ENCODE measurements at places on chromosomes 16 and 17.

DNA sequence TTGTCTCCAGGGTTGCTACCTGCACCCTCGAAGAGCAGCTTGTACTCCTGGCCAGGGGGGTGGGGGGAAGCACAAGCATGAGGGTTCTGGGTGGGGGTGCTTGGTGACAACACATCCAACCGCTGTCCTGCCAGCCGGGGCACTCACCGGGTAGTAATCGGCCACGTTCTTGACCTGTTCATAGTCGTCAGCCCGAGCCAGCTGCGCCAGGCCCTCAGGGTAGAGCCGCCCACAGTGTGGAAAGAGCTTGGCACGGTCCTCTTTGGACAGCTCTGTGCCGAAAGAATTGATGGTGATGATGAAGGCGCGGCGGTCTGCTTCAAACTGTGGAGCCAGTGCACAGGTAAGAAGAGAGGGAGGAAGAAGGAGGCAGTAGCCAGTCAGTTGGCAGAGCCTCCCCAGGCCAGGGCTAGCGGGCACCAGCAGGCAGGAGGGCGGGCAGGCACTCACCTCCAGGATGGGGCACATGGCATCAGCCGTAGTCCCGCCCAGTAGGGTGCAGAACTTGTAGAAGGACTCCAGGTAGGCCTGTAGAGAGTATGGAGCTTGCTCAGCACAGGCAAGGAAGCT is 8.0 kb downstream of the HSD11B2 start:
- DNase-seq = no peak

DNA sequence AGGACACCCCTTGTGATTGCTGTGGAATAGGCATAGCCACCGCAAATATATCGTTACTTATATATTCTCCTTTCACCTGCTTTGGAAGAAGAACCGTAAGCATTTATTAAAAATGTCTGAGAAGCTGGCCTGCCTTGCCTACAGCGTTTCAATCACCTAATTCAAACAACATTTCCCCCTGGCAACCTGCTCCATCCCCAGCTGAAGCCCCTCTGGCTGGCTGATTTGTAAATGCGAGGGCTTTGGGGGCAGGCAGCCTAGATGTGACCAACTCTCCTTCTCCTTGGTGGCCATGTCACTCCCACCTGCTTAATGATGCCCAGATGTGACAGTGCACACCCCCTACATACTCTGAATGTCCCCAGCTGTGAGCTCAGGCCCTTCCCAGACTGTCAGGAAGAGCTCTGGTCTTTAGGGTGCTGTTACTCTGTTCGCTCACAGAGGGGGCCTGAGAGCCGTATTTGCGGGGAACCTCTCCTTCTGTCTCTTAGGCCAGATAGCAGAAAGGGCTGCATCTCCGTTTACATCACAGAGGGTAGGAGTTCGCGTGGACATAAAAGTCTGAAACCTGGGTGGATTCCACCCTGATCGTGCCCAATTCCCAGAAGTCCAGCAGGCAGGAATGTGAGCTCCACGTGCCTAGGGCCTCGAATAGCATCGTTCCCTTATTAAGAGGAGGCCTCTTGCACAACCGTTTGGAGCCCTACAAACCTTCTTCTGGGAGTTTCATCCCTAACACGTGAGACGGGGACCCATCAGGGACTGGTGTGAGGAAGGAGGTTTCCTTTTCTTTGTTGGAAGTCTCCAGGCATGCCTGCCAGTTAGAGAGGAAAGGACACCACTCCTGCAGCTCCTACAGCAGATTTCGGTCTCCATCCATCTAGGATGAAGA is 2.4 kb upstream of the SDK2 start:
- no peak for DNase-seq

DNA sequence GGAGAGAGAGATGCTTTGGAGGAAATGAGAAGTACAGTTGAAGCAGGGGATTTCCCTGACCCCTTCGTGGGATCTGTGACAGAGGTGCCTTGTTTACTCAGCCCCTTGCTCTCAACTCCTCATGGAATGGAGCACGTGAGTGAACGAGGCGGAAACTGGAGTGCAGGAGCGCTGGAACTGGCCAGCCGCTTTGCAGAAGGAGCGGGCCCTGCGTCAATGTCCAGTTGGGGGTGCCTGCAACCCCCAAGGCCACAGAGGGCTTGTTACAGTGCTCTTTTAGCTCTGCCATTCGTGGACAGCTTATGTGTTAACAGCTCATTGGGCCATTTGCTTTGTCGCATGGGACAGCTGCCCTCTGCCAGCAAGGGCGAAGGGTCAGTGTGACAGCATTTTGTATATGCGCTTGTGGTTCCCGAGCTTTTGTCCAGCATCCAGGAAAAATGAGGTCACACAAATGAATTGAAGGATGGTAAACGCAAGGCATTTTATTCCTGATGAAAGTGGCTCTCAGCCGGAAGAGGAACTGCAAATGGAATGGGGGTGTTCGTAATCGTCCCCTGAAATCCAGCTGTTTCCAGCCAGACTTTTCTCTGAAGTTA is 1395.1 kb downstream of the CDH8 start:
- no peak for DNase-seq

DNA sequence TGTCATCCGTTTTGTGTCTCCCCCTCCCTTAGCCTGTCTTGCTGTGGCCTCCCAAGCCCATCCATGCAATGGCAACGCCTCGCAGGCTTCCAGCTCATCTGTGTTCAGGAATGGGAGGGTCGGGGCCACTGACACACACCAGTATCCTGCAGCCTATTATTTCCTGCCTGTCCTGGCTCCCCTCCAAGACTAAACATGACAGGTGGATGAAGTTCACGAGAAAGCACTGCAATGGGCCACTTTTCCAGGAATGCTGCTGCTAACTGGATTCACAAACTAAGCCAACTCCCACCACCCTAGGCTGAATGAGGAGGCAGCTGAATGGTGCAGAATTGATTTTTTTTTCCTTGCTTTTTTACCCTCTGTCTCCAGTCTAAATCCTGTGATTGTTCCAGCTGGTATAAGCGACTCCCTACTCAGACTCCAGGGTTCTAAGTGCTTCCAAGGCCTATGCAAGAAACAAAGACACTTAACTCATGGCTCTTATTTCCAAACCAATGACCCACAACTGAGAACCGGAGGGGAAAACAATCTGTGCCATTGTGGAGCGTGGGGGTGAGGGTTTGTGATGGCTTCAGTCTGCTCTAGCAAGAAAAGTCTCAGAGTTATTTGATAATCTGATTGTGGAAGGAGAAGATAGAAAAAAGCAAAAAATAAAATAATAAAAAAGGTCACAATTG is 23.3 kb downstream of the TMEM100 start:
- no peak for DNase-seq

- DNase-seq = no peak
These were observed 10.6 kb downstream of the DRC7 start for GRCh38 chr16:57704905-57705852.

- no peak for DNase-seq
These were observed 2.7 kb upstream of the PRM1 start for GRCh38 chr16:11283820-11284248.

GRCh38 chr16:80836846-80837245 is 32.4 kb upstream of the CDYL2 start:
- DNase-seq = no peak

DNA sequence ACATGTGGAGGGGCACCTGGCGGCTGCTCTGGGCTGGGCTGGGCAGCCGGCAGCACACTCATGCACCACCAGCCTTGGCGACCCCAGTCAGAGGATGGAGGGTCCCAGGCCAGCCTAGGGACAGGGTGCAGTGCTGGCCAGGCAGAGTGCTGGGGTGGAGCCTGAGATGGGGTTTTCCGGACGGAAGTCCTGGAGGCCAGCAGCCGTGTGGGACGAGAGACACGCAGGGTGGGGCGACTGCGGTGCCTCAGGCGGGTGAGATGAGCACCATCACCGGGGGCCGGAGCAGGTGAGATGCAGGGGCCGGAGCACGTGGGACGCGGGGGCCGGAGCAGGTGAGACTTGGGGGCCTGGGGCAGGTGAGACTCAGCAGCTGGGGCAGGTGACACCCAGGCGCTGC is 55.2 kb downstream of the LMF1 start:
- no peak for DNase-seq

DNA sequence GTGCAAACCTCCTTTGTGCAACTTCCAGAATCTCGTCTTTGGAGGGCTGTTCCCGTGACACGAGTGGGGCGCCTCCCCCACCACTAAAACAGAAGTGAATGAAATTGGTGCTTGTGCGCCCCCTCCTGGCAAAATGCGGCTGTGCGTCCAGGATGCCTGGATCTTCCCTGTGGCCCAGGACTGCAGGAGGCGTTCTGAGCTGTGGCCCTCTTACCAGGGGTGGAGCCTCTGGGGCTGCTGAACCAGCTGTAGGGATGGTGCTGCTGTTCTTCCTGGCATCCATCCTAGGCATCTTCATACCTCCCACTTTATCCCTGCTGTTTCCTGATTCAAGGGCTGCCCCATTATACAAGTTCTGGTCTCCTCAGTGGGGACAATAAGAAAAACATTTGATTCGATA is 18.5 kb upstream of the NAGLU start:
- DNase-seq = peak; percentile 95

DNA sequence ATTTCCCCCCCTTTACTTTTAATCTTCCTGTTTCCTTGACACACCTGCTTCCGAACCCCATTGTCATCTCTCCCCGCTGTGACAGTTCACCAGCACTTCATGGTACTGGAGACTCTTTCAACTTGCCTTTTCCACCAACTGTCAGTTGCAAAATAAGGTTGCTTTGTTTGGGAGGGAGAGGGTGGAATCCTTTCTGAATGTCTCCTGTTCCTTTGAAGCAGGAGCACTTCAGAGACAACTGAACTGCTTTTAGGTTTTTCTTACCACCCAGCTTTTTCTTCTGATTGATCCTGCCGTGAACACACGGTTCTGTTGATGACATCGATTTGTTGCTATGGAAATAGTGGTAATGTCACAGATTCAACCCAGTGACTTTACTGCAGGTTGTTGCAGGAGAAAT is 42.0 kb downstream of the RPA1 start:
- DNase-seq = no peak

GRCh38 chr17:48163809-48164208 is 56.2 kb downstream of the SNX11 start:
- DNase-seq = no peak

- no peak for DNase-seq
These were observed 25.5 kb downstream of the ADAMTS18 start for GRCh38 chr16:77409311-77409710.

DNA sequence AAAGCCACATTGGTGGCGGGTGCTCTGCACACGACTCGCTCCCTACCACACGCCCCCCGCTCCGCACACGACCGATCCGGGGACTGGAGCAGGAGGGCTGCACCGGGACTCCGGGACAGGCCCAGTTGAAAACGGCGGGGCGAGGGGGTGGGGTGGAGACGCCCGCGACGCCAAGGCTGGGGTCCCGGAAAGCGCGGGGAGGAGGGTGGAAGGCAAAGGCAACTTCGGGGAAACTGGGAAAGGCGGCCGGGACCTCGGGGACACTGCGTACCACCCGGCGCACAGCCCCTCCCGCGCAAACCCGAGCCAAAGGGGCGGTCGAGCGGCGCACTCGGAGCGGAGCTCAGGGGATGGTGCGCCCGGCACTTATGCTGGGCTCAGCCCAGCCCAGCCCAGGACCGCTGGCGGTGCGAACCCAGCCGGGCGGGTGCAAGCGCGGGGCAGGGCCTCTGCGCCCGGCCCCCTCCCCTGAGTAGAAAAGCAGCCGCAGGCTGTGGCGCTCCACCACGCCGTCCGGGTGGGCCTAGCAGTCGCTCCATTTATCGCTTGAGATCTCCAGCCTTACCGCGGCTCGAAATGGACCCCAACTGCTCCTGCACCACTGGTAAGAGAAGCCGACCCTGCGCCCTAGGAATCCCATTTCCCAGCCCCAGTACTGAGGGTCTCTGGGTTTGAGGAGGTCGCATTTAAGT is at the start of gene MT1M:
Gene MT1M, plus strand, starts transcription at position 504 of the 692 bp plus-strand sequence. Its CDS starts 73 bp downstream, at position 577.
- DNase-seq = no peak

- DNase-seq = no peak
These were observed 18.1 kb downstream of the KATNB1 start for GRCh38 chr16:57753448-57754353.

DNA sequence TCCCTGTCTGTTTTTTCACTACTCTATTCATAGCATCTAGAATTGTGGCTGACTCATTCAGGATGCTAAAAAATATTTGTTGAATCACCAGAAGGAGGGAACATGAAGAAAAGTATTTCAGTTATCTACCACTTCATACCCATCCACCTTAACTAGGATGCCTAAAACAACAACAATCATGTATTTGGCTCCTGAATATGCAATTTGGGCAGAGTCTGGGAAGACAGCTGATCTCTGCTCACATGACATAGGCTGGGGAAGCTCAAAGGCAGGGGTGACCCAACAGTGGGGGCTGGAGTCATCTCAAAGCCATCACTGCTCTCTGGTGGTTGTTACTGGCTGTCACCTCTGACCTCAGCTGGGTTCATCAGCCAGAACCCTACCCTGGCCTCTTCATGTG is 80.1 kb upstream of the RPL38 start:
- DNase-seq = no peak

GRCh38 chr17:78993981-78994671 is 14.4 kb upstream of the LGALS3BP start:
- DNase-seq = no peak

GRCh38 chr17:48751733-48752398 is 23.3 kb upstream of the HOXB13 start:
- DNase-seq = no peak

- no peak for DNase-seq
These were observed 368.4 kb downstream of the SOX9 start for GRCh38 chr17:72489272-72489641.

- DNase-seq = no peak
These were observed 12.9 kb downstream of the BANP start for GRCh38 chr16:87964049-87964659.

GRCh38 chr16:22092143-22092933 is at the start of gene VWA3A:
Gene VWA3A (plus strand): TSS chr16:22092541. CDS start chr16:22092638, 97 bp downstream.
- DNase-seq = no peak

DNA sequence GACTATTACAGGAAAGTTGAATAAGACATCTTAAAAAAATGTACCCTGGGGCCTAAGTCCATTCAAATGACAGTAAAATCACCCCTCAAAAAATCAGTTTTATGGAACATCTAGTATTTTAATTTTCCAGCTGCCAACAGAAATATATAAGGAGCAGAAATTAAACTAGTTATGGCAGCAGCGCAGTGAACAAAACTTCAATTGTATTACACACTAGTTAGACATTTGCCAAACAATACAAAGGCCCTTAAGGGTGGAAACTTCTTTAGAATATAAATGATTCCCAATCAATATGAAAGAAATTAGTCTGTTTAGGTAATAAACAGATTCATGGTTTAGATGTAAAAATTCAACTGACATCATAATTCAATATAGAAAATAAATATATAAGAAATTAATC is 18.1 kb upstream of the RFFL start:
- no peak for DNase-seq

- DNase-seq = no peak
These were observed 198.4 kb downstream of the SHISA9 start for GRCh38 chr16:13099822-13100221.

- DNase-seq = peak; percentile 49
These were observed 65.7 kb upstream of the LRRC37A3 start for GRCh38 chr17:64984851-64985521.

DNA sequence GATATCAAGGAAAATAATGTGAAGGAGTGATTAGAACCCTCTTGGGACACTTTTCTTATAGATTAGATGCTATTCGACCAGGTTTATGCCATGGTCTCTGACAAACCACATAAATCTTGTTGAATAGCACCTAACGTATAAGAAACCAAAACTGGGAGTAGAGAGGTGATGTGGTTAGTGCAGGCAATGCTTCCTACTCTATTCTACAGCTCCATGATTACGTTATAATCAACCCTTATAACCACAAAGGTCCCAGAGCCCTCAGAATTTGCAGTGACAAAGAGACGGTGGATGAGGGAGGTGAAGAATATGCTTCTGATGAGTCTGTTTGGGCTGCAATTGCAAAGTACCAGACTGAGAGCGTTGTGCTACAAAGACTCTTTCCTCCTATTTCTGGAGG is 78.4 kb downstream of the ARHGAP44 start:
- DNase-seq = no peak
